ENCODE measurements at places on chromosomes 2 and 18.

- peak; percentile 55 for DNase-seq
These were observed 30.6 kb downstream of the HNRNPLL start for GRCh38 chr2:38572167-38572566.

DNA sequence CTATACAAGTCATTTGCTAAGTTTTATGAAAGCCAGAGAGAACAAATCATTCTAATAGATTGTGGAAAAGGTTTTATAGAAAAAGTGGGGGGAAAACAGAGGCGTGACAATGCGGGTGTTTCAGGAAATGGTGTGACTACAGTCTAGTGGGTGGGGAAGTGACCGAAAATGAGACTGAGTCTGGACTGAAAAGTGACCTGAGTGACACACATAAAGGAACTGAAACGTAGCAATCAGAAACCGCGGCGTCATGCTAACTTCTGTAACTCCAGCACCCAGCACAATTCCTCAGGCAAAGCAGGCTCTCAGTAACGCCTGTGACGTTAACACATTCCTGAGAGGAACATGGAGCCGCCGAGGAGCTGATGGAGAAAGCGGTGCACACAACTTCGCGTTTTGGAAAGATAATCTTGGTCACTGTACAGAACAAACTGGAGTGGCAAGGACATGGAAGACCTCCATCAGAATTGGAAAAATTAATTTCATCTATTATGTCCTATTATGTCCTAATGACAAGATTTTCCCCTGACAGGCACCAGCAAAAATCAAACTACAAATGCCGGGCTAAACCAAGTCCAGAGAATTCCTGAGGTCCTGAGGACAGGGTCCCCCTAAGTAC is 1.4 kb upstream of the CD226 start:
- peak; percentile 79 for DNase-seq

DNA sequence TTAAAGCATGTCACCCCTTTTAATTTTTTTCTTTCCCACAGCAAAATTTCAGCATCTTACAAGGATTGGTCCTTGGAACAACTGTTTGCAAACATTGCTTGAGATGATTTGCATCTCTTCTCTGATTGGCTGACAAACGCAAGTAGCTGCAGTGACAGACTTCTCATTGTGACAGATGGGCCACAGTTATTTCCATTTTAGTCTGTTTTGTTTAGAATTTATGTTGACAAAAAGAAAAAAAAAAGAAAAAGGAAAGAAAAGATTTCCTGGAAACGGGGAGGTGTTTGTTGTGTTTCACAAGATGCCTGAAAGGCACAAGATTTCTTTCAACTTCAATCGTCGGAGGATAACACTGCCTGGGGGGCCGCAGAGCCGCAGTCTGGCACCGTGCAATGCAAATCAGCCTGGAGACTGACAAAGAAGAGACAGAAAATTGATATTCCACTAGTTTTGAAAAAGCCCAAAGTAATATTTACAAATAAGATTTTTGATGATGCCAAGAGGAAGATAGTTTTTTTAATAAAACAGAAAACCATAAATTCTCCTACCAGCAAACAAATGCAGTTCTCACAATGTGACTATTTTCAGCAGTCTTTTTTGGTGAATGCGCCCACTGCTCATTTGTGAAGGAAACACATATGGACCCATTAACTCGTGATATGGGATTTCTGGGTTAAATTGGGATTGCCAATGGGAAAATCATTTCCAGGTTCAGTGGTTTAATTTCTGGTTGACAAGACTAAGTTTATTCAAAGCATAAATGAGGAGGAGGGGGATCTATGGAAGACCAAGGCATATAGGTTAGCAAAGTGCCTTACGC is 296.2 kb upstream of the SMIM21 start:
- no peak for DNase-seq

DNA sequence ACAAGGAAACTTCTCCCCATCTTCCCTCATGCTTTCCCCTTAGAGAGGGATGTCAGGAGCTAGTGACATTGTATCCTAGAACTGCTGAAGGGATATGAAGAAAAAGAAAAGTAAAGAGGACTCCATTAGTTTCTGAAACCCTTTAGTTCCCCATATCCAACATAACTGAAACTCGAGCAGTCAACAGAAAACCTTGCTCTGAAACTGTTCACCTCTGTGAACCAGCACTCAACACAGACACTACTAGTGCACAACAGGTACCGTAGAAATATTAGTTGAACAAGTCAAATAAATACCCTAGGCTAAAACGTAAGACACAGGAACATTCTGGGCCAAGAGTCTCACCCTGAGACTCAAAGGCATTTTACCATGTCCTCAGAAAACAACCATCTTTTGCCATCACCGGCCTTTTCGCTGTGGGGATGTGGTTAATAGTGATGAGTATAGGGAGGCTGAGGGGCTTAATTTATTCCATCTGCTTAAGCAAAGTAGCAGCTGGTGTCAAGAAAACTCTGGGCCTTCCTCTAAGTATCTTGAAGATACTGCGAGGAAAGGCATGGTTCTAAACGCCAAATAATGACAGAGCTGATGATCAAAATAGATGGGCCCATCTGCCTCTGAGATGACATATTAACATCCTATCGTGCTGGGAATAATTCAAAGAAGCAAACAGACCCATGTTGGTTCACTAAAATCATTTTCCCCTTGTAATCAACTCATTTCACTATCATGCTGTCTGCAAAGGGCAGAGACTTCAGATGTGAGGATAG is 156.8 kb downstream of the STK39 start:
- DNase-seq, result no peak

DNA sequence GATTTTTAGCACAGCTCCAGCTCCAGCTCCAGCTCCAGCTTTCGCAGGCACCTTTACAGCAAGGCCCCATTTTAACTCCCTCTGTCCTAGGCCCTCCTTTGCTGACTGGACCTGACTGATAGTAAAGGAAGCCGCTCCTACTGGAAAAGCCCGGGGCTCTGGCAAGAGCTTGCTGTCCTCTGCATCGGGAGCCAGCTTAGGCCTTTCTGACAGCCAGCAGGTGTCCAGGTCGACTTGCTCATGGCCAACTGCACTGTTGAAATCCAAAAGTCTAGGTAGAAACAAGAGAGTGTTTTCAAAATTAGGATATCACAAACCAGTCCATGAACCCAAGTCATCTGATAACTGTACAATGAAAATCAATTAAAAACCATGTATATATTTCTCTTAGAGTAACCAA is 161.1 kb downstream of the LAMA1 start:
- no peak for DNase-seq

- DNase-seq, result no peak
These were observed 132.6 kb downstream of the MAP2 start for GRCh38 chr2:209556354-209556961.

DNA sequence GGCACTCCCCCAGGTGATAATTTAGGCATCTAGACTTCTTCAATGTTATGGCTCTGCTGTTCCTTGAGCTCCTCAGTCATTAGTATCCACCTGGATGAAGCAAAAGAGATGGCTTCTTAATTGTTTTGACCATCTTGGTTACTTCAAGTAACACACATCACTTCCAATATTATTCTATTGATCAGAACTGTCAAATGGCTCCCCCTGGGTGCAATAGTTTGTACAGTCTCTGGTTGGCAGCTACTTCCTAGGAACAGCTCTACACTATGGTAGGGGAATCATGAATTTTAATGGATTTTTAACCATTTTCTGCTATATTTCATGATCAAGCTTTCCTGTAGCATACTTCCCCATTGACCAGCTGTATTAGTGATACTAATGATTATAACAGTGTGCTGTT is 157.0 kb downstream of the NYAP2 start:
- no peak for DNase-seq

DNA sequence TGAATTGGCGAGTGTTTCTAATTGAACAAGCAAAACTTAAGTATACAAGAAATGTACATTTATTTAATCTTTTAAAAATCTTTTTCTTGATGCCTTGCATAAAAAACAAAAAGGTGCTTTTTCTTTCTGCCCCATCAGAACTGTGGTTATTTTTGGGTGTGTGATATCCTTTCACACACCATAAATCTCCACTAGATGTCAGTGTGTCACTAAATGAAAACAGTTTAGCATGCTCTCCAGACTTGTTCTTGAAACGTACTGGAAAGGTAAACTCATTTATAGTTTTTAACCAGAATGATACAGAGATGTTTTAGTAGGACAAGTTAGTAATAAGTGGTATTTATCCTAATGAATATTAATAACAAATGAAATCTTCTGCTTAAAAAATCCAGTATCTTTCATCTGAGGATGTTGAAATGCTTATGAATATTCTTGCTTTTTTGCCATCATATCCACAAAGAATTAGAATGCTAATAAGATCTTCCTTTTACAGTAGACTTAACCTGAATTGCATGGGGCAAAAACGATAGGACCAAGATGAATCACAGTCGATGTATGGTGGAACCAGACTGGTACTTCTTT is 96.8 kb downstream of the UBE2E3 start:
- peak; percentile 9 for DNase-seq

GRCh38 chr2:108935271-108935741 is 53.7 kb downstream of the EDAR start:
- no peak for DNase-seq

Measured in activated T-cell treated with anti-CD3 and anti-CD28 coated beads, Interleukin-2, amount 50 U/mL, for 72 hours (primary cell).